PC-9 (cell line): ENCODE measurements at places on chromosomes 4 and X.
A peak's percentile ranks its signal among the peaks of the same experiment; 100 is the strongest.

- DNase-seq = no peak
Measured at GRCh38 chr4:518569-519083, 19.6 kb downstream of the PIGG start.

- DNase-seq = peak; percentile 42
Measured at GRCh38 chr4:53929955-53930798, 134.2 kb downstream of the CHIC2 start.

DNA sequence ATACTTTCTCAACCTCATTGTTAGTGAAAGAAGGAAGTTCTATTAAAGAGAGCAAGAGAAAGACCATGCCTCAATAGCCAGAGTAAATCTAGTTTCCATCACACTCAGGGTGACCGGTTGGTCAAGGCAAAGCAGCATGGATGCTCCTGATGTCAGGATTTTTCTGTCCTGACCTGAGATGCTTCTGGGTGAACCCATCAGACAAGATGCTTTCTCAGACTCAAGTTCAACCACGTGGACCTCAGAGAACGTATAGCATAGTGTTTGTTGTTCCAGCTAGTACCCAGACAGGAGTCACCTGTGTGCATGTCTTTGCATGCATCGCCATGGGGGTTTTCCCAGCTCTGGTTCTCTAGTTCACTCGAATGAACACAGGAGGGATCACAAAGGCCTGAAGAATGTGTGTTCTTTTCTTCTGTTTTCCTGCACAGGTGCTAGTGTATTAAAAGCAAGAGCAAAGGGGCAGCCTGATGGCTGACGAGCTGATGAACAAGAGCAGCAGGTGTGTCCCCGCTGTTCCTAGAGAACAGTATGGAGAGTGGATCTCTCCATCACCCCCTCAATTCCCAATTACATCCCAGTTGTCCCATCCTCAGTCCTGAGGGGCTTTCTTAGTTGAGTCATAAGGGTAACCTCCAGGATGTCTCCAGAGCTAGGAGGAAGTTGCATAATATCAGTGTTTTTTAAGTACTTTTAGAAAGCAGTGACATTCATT, 110.5 kb upstream of the ENPP6 start:
- DNase-seq = no peak

- no peak for DNase-seq
Measured at GRCh38 chr4:162341533-162341932, 177.7 kb upstream of the FSTL5 start.

DNA sequence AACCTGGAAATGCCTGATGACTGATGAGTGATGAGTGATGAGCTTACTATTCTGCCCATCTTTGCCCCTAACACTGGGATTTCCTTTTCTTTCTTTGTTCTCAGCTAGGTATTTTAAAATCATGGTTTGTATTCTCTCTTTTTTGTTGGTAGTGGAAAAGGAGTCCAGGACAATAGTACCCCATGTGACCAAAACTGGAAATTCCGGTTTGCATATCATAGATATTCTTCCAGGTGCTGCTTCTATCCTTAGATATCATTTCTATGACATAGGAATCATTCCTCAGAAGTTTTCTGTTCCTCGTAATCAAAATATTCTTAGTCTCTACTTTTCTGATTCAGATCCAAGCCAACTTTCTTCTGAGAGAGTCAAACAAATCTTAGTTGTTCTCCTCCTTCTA, 320.5 kb upstream of the TET2 start:
- DNase-seq = no peak

DNA sequence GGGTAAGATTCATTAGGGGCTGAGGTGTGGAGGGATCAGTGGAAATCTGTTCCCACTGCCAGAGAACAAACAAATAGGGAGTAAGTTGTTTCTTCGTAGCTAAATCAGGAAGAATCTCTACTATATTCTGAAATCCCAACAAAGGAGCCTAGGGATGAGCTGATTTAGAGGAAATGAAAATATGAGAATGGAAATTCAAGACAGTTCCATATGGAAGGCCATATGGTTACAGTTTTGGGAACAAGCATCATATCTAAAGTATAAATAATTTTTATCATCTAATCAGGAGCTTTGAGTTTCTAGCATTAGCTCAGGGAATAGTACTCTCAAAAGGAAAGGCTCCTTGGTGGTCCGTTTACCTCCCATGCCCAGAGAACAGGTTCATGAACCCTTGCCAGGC, 218.2 kb downstream of the AASDH start:
- no peak for DNase-seq
